ENCODE measurements at places on chromosomes 11 and 22. TPM values are rescaled to one million over a fixed set of nuclear protein-coding genes. Genes with fewer than 3 reads are reported as not detected.

DNA sequence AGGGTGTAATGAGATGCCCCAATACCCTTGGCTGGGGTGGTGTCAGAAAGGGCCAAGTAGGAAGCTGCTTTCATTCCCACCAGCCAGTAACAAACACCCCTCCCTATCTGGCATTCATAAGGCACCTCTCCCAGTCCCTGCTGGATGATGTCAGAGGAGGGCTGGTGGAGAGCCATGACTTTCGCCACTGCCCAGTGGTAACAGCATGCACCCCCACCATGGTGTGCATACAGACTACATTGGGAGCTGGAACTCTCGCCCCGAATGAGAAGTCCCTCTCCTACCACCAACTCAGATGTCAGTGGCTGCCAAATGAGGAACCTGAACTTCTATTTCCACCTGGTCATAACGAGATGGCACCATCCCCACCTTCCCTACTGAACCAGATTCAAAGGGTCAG is 73.3 kb downstream of the SGSM3 start:
- no peak for DNase-seq

DNA sequence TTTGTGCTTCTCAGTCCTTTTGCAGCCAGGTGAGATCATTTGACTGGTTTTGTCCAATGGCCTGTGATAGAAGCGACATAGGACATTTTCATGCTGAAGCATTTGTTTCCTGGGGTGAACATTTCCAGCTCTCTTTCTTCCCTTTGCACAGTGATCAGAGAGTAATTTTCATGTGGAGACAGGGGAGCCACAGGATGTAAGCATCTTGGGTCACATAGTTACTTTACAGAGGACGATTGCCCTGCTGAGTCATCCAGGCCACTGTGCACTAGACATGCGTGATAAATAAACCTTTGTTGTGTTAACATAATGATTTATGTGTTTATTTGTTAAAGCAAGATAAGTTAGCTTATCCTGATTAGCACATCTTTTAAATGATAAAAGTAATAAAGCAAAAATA is 263.5 kb upstream of the CCDC179 start:
- DNase-seq, result no peak

DRD2 gene
- not detected for polyA plus RNA-seq

DNA sequence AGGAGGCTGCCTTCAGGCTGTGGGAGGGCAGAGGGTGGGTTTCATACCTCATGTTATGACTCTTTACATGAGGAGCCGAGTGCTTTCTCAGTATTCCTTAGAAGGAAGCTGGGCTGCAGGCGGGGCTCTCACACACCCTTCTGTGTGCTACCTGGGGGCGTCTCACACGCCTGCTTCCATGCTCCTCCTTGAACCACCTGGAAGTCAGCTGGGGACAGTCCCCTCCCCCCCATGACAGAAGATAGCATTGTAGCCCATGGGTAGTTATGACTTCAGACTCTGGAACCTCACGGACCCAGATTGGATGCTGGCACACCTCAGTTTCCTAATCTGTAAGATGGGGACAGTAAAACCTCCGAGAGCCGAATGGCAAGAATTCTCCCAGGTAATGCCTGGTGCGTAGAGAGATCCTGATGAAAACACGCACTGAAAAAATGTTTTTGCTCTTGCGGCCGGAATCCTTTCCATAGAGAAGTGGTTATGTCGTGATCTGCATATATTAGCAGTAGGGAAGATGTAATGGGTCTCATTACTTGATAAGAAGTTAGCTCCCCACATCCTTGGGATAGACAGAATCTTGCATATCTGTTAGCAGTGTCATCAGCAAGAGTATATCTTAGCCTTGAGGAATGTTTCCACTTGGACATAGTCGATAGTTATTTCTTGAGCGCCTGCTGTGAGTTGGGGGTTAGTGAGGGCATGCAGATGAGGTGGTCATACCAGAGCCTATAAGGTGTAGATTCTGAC is 4.9 kb downstream of the DAGLA start:
- no peak for DNase-seq

DNA sequence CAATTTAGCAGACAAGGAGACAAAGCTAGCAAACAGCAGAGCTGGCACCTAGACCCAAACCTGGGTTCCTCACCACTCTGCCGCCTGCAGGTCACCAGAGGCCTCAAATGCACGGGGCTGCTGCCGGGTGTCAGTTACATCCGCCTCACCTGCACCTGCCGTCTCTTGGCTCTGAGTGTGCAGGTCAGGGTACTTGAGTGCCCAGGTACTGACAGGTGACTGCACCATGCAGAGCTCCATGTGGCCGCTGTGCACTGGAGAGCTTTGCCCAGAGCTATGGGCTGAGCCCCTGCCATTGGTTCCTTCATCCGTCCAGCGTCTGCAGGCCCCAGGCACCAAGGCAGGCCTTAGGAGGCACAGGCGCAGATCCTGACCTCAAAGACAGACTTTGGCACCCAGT is 35.0 kb downstream of the PDGFB start:
- DNase-seq, result no peak

GRCh38 chr11:67071420-67072284 is 15.0 kb downstream of the RHOD start:
- DNase-seq, result peak; percentile 75

CCDC73 gene
- not detected for polyA plus RNA-seq

- peak; percentile 40 for DNase-seq
Observed at GRCh38 chr22:40714499-40715337, 35.4 kb downstream of the MCHR1 start.

DERL3 gene
- 1.7 TPM for polyA plus RNA-seq

CASP12 gene
- 0.62 TPM for polyA plus RNA-seq

DNA sequence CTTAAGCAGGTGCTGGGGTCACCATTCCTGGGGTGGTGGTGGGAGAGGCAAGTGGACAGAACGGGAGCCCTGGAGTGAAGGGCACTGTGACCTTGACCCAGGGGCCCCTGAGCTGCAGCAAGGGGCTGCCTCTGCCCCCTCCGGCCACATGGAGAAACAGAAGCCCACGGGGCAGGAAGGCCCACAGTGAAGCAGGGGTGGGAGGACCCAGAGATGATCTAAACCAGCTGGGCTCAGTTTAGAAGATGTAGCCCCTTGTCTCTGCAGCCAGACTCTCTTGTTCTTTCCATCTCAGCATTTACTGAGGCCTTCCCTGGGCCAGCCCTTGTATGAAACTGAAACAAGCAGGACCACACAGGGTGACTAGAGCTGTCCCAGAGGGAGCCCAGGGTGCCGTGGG is 30.5 kb downstream of the WNT11 start:
- no peak for DNase-seq

DNA sequence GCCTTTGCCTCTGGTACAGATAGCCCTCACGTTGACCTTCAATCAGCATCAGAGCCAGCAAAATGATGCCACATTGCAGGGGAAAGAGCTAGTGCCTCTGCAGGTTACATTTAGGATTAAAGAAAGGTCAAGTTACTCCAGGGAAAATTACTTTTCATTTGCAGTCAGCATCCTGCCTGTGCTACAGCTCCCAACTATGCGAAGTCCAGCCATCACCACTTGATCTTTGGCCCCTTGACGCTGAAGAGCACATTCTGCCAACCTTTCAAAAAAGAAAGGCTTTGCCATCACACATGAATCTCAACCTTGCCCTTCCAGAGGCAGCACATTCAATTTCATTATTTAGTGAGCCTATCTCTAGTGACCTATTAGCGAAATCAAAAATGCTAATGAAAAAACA is 11.3 kb downstream of the FJX1 start:
- DNase-seq, result no peak

DNA sequence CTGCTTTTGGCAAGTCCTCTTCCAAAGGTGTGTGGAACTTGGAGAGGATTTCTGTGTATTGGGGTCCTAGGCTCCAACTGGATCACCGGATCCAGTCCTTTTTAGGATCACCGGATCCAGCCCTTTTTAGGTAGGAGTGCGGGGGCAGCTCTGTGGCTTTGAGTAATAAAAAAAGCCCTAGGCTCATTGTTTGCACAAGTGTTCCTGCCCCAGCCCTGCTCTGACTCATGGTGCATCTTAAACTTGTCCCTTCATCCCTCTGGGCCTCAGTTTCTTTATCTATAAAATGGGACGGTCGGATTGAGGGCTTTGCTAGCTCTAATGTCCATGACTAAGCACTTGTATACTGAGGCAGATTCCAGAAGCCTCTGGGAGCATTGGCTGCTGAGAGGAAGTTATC is 22.7 kb upstream of the CD44 start:
- no peak for DNase-seq

DNA sequence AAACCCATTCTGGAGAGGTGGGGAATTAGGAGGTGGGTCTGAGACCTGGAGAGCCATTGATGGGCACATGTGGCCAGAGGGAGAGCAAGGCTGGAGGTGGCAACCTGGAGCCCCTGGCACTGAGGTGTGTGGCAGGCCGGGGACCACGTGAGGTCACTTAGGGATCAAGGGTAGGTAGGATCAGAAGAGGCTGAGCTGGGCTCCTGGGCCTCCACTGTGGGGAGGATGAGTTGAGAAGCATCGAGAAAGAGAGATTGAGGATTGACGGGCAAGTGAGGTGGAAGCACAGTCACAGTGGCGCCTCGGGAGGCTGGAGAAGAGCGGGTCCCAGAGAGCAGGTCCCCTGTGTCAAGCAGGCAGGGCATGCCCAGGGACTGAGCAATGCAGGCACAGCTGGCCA is 4.1 kb downstream of the GNAZ start:
- no peak for DNase-seq

PLET1 gene
- polyA plus RNA-seq, result not detected

SPINDOC gene
- polyA plus RNA-seq, result 21.4 TPM

- DNase-seq, result no peak
Observed at GRCh38 chr22:22398530-22399327, 109.8 kb downstream of the ZNF280B start.

- no peak for DNase-seq
Observed at GRCh38 chr11:73399636-73400035, 23.4 kb downstream of the RELT start.

PKNOX2 gene
- 25.3 TPM for polyA plus RNA-seq

- DNase-seq, result no peak
Observed at GRCh38 chr22:50675553-50676179, 3.0 kb downstream of the SHANK3 start.

IL10RA gene
- 4.0 TPM for polyA plus RNA-seq

- DNase-seq, result no peak
Observed at GRCh38 chr11:32388871-32389770, 46.2 kb downstream of the WT1 start.

MMP8 gene
- 0.07 TPM for polyA plus RNA-seq

H19 gene
- 12,461 TPM for polyA plus RNA-seq

DNA sequence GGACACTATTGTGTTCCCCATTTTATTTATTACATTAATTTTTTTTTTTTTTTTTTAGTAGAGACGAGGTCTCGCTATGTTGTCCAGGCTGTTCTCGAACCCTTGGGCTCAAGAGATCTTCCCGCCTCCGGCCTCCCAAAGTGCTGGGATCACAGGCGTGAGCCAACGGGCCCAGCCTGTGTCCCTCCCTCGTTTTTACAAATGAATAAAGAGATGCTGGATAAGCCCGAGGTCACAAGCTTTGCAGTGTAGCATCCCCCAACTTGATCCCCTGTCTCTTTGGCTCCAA is 297 bp upstream of the MTFP1 start:
- no peak for DNase-seq

CSNK2A3 gene
- 0.82 TPM for polyA plus RNA-seq

GRCh38 chr22:48627203-48627602 is 1200.5 kb downstream of the BRD1 start:
- DNase-seq, result no peak

DNA sequence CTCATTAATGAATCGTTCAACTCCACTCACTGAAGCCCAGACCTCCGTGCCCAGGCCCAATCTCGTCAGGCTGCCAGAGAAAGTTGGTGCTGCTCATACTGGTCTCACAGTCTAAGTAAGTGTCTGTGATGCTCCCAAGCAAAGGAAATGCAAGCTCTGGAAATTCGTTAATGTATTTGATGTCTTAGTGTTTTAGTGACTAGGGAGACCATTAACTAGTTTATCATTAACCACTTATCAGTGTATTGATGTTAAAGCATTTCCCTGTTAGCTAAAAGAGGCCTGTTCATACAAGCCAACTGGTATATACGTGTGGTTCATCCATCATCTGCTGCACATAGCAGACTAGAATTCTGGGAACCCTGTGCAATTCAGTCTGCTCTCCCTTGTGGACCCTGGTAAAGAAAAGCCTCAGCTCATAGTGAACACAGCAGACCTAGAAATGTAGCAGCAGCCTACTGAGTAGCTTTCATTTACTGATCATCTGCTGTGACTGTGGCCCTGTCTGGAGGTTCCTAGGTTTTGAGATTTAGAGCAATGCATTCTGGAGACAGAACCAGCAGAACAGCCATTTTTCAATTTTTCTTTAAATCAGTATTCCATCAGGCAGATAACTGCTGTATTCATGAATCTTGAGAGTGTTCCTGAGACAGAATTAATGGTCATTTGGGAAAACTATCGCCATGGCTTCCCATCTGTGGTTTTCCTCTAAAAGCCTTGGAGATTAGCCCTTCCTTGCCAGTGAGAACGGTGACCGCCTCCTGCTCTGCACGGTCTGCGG is 15.7 kb upstream of the AIFM3 start:
- no peak for DNase-seq

All from muscle of back (tissue), 13 donors.